NCI-H2081 treated with DMSO at 0.1 percent for 48 hours (cell line): ENCODE measurements at places on chromosomes 13 and 19.
A peak's percentile ranks its signal among the peaks of the same experiment; 100 is the strongest.

GRCh38 chr13:29771247-29771646, 79.2 kb downstream of the UBL3 start:
- DNase-seq, result no peak

- DNase-seq, result no peak
Observed at GRCh38 chr13:22220151-22221135, 549.6 kb downstream of the FGF9 start.

GRCh38 chr13:91709180-91709579, 310.8 kb downstream of the GPC5 start:
- DNase-seq, result no peak

DNA sequence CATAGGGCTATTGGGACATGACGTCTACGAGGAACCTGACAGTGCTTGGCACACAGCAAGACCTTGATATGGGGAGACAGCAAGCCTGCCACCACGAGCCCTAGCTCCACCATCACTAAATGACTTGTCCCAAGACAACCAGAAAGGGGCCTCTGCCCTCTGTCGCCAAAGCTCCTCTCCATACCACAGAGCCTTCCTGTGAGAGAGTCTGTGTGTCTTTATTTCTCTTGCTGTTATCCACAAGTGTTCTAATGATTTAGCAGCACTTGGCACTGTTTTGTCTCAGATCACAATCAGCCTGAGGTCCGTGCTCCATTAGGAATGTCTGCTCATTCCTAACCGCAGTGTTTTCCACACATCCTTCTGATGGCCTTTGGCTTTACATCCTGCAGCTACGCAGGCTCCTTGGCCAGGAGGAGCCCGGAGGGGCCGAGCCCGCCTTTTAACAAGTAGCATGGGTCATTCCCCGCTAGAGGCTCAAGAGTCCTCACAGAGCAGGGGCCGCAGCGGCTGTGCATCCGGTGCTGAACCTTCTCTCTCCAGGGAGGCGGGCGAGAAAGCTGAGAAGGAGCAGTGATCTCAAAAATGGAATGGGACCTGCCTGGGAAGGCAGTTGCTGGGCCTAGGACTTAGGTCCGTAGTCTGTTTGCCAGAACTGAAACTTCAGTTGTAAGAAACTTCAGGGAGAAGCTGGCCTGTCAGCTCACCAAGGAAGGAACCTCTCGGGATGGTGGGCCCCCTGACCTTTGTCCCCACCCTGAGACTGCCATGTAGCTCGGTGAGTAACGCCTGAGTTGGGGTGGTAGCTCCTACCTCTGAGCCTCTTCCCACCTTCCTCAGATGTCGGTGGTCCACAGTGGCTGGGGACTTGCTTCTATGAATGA, 61.1 kb upstream of the HMGB1 start:
- no peak for DNase-seq

DNA sequence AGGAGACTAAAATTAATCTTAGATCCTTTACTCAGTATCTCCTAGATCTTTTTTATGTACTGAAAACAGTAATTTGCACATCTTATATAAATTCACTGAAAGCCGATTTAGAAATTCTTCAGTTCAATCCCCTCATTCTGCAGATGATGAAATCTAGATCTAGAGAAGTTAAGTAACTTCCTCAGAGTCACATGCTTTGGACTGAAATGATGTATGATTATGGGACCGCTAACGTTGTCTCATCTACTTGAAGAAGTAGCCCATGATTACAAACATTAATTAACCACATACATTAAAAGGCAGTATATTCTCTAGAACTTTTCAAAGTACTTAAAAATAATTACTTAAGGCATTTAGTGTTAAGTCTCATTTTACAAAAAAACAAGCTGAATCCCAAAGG, 37.8 kb downstream of the ELF1 start:
- no peak for DNase-seq

- DNase-seq, result no peak
Observed at GRCh38 chr19:11534948-11535347, 3.7 kb upstream of the CNN1 start.

DNA sequence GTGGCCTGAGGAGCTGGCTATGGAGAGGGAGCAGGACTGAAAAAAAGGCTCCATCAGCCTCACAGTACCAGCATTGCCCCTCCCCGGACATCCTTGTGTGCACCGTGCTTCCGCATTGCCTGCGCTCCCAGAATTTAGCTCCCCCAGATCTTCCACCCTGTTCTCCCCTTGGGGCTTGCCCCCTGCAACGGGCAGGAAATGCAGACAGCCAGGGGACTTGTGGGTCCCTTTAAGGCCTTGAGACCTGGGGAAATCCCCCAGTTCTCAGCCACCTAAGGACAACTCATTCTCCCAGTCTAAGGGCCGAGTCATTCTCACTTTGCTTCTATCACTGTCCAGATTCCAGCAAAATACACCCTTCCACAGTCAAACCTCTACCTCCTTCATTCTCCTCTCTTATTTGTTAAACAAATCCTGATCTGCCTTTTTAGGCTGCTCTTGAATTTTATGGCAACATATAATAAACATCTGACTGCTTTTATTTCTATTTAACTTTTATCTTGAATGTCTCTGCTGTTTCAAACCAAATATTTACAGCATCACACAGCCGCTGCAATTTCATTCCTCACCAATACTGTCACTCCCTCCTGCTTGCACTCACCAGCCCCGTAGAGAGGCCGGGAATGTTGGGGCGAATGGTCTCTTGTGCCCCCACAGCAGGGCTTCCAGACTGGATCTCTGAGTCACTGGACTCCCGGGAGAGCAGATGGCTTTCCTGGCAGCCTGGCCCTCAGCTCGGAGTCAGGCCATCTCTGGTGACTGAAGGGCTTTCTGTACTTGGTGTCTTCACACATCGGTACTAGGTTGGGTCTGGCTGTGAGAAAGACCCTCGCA, 221.9 kb downstream of the TSHZ3 start:
- no peak for DNase-seq

- DNase-seq, result no peak
Observed at GRCh38 chr13:23969647-23970046, 72.3 kb upstream of the C1QTNF9B start.

GRCh38 chr19:37997911-37998344, 90.9 kb downstream of the SIPA1L3 start:
- DNase-seq, result no peak

GRCh38 chr13:27605099-27605498, 15.2 kb downstream of the LNX2 start:
- DNase-seq, result no peak

- DNase-seq, result no peak
Observed at GRCh38 chr19:48867746-48868113, 687 bp downstream of the PLEKHA4 start.

GRCh38 chr19:45848922-45849321, 14.0 kb downstream of the SYMPK start:
- no peak for DNase-seq

DNA sequence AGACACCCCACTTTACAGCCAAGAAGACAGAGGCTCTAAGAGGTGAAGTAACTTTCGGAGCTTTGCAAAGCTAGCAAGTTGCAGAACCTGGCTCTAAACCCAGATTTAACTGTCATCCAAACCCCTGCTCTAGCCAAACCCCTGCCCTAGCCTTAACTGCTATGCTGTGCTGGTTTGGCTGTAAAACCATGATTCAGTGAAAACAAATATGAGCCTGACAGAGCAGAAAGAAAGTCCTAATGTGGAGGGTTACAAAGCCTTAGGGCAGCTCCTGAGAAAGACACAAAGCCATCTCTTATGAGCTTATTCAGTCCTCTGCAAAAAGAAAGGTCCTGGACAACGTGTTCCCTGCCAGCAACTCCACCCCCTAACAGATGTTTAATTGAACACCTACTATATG, 172.8 kb downstream of the KATNAL1 start:
- no peak for DNase-seq

DNA sequence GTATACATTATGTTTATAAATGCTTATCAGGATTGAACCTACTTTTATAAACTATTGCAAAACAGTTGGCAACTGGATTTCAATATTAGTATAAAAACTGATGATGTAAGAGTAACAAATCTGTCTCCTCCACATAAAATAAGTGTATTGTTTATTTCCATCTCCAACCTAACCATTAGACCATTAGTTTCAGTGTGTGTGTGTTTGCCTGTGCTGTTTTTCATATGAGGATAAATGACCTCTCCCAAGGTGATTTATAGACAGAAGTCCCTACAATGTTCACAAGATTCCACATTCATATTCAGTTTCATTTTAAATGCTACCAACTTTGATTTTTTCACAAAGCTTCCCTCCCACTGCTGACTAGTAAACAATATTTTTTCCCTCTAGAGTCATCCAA, 871.6 kb downstream of the PCDH9 start:
- no peak for DNase-seq

DNA sequence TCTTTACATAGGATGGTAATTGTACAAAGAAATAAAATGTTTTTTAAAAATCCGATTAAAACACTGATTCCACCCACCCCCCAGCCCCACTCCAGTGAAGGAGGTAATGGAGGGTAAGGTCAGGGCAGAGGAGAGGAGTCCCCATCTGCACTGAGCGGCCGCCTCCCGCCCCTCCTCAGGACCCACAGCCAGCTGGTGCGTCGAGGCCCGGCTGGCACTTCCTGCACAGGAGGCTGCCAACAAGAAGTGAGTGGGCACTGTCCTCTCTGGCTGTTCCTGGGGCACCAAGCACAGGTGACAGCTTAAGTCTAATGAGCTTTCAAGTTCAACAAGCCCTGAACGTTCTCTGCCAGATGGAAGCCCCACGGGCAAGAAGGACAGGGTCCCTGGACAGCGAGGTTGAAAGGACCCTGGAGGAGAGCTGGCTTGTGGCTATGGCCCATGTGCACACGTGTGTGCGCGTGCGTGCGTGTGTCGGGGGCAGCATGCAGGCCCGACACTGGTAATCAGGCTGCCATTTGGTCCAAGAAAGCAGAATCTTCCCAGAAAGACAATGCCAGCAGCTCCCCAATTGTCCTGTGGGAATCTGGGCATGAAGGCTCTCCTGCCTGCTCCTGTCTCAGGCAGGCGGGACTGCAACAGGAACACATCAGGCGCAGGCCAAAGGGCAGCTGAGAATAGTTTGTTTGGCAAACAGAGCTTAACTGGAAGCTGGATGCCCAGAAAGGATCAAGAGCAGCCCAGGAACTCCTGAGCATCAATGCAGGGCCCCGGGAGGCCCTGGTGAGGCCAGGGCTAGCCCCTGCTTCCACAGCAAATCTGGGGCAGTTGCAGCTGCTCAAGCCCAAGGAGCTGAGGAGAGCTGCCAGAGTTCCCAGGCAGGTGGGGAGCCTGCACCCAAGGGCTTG, 15.1 kb upstream of the EPHX3 start:
- no peak for DNase-seq

- no peak for DNase-seq
Observed at GRCh38 chr13:79548902-79549301, 67.9 kb downstream of the NDFIP2 start.

- DNase-seq, result no peak
Observed at GRCh38 chr13:99376132-99376531, 68.9 kb upstream of the GPR183 start.

DNA sequence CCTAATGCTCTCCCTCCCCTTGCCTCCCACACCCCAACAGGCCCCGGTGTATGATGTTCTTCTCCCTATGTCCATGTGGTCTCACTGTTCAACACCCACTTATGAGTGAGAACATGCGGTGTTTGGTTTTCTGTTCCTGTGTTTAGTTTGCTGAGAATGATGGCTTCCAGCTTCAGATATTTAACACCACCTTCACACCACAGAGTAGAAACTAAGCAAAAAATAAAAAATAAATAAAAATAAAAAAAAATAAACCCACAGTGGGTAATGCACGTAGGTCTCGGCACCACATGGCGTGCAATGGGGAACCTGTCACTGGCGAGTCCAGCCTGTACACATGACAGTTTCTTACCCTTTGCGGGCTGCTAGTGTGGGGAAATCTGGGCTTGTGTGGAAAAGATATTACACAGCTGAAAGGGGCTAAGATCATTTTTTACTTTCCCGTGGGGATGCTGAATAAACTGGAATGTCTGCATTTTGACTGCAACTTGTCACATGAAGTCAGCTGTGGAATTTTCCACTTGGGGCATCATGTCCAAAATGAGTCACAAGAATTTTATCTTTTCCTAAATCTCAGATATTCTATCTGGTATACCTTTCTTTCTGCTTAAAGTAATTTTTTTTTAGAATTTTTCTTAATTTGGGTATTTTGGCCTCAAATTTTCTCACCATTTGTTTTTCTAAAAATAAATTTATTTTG, 170.5 kb downstream of the IRS2 start:
- DNase-seq, result no peak

- no peak for DNase-seq
Observed at GRCh38 chr19:48720251-48720612, 707 bp upstream of the MAMSTR start.

DNA sequence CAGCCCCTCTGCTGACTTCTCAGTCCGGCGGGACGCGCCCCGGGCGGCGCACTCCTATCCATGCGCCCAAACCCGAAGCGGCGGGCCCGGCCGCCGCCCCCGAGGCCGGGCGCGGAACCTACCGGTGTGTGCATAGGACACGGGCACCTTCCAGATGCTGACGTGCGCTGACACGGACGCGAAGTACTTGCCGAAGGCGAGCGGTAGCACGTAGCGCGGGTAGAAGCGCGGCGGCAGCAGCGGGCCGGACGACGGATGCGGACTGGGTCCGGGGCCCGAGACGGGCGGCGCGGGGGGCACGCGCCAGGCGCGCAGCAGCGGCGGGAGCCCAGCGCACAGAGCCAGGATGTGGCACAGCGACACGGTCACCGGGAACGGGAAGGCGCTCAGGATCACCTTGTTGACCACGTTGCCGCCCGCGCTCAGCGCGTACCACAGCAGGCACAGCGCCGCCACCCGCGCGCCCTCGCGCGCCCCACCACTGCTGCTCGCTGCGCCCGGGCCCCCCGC, 338 bp downstream of the SLC35E1 start:
- no peak for DNase-seq

GRCh38 chr13:94978516-94978915, 266.2 kb upstream of the SOX21 start:
- no peak for DNase-seq

- DNase-seq, result no peak
Observed at GRCh38 chr19:49347835-49348234, 12.6 kb downstream of the CD37 start.

GRCh38 chr13:29193083-29193482, 372.9 kb downstream of the MTUS2 start:
- no peak for DNase-seq

- DNase-seq, result no peak
Observed at GRCh38 chr13:29888306-29888705, 37.9 kb upstream of the UBL3 start.

GRCh38 chr13:79405501-79405830, 589 bp downstream of the RBM26 start:
- DNase-seq, result no peak

GRCh38 chr19:4909897-4910593, 744 bp downstream of the UHRF1 start:
- peak; percentile 57 for DNase-seq

GRCh38 chr13:65217471-65217995, 2012.6 kb downstream of the PCDH9 start:
- no peak for DNase-seq
